ENCODE measurements at places on chromosomes 12 and 14.

GRCh38 chr12:11943919-11944700 is 126.6 kb upstream of the BCL2L14 start:
- DNase-seq: no peak

DNA sequence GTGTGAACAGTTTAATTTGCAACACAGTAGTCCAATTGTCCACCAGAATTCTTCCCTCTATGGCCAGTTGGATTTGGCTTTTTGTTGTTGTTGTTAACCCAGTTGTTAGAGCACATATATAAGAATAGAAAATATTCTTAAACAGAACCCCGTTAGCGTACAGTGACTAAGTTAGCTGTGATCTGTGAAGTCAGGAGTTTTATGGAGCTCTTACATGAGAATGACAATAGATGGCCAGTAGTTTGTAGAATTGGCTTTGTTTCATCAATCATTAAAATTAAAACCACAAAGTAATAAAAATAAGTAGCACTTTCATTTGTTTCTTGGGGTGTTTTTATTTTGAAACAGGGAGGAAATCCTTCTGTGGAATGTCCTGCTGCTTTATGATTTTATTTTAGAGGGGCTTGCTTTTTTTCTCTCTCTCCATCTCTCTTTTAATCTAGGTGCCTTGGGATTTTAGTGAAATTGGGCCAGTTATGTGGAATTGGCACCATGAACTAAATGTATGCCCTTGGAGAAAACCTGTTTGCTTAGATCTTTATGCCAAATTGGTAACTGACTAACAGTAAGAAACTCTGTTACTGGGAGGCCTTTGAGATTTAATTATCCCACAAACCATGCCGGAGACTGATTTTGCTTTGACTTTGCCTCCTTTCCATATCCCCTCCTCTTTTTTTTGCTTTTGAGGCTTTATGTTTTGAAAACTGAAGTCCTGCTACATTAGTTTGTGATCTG is 22.9 kb downstream of the FBXW8 start:
- no peak for DNase-seq

DNA sequence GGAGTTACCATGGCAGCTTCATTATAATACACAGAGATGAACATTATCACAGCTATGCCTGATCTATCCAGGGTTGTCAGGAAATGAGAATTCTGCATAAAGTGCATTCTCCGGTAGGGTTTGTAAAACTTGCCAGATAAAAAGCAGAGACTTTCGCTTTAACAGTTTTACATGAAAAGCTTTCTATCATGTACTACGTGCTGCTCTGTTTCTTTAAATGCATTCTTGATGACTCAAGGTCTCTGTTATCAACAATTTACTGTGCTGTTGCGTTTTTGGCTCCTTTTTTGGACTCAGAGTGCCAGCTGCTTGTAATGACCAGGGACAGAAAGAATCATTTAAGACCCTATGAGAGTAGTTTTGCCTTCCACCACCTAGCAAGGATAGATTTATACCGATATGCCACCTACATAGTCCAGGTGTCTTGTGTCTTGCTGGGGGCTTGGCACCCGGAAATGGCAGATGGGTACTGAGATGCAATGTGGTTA is 371.2 kb downstream of the BTG1 start:
- no peak for DNase-seq

DNA sequence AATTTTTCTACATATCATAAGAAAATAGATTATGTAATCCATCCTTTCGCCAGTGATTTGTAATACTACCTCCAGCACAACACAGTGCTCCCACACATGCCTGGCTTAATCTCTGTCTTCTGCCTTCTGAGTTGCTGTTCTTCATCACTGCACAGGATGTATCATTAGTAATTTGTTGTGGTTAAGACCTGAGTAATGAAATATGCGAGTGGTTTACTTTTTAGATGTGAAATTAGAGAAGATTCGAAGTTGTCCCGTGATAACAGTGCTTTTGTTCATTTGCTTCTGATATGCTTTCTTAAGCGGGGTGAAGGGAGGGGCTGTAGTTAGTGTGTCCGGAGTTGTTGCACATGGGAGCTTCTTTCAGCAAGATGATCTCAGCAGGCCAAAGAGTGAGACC is 18.1 kb downstream of the KRT85 start:
- no peak for DNase-seq

DNA sequence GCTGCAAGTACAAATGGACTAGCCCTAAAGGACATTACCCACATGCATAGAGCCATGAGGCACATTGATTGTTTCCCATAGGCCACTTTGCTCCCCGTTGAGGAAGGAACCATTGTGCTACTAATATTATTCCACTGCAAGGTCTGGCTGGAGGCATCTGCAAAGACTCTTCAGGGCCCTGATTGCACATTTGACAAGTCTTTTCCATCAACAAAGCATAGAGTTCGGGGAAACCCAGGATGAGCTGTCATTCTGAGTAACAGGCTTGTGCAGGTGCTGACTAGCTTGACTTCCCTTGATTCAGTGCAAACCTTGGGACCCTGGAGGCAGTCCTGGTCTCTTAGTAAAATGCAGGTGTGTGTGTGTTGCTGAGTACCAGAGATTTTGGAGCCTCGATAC is 73.8 kb downstream of the SUSD6 start:
- peak; percentile 55 for DNase-seq
